HTR-8/SVneo (cell line): ENCODE measurements at places on chromosomes 13 and 19.

- DNase-seq, result peak; percentile 74
Observed at GRCh38 chr19:20661150-20661819, at the start of gene ZNF626. ZNF626 (minus strand) TSS chr19:20661571; CDS start chr19:20661446, 125 bp downstream.

DNA sequence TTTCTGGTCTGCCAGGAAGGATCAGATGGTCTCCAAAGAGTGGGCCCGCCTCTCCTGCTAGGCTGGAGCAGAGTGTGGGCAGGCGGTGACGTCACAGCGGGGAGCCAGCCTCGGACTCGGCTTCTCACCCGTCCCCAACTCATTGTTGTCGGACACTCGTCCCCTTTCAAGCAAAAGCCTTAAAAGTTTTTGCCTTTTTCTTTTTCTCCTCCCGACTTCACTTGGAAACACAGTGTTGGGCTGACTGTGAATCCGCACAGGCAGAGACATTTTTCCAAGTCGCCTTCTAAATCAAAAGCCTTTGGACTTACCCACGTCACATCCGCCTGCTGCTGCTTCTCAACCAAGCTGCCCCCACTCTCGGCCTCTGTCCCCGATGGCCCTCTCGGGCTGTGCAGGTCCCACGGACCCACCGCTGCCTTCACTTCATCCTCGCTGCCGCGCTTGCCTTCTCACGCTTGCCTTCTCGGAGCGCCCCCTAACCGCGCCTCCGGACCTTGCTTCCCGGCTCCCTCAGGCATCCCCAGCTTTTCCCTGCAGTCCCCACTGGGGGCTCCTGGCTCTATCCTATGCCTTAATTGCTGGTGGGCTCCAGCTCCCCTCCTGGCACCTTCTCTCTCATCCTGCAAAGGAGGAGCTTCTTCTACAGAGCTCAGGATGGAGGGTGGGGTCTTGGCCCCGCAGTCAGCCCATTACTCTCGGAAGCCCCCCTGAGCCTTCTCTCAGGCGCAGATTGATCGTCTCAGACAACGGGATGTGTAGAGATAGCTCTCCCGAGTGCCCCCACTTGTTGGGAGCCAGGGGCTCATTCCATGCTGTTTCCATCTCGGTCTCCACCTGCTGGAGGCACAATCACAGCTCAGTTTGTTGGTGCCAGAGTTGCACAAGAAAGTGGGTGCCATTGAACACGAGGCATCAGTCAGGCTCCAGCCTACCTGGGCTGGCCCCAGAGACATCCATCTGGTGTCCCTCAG is 3.9 kb upstream of the ZNF135 start:
- DNase-seq, result no peak

DNA sequence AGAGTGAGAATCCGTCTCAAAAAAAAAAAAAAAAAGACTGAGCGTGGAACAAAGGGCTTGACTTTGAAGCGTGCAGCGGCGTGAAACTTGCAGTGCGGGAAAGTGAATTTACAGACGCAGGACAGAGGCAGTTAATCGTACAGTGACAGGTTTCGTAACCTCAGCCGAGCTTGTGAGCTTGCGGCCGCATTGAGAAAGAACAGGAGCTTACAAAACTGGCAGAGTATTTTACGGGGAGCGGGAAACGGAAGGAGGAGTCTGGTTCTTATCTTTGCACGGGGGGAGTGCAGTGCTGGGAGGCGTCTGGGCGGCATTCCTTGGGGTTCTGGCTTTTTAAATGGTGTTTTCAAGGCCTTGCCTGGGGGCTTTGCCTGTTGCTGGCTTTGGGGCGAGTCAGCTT is 6.0 kb upstream of the BSG start:
- DNase-seq, result no peak

- DNase-seq, result no peak
Observed at GRCh38 chr13:31037874-31038500, 105.5 kb downstream of the TEX26 start.

- DNase-seq, result no peak
Observed at GRCh38 chr13:99057310-99057975, 79.6 kb upstream of the DOCK9 start.

DNA sequence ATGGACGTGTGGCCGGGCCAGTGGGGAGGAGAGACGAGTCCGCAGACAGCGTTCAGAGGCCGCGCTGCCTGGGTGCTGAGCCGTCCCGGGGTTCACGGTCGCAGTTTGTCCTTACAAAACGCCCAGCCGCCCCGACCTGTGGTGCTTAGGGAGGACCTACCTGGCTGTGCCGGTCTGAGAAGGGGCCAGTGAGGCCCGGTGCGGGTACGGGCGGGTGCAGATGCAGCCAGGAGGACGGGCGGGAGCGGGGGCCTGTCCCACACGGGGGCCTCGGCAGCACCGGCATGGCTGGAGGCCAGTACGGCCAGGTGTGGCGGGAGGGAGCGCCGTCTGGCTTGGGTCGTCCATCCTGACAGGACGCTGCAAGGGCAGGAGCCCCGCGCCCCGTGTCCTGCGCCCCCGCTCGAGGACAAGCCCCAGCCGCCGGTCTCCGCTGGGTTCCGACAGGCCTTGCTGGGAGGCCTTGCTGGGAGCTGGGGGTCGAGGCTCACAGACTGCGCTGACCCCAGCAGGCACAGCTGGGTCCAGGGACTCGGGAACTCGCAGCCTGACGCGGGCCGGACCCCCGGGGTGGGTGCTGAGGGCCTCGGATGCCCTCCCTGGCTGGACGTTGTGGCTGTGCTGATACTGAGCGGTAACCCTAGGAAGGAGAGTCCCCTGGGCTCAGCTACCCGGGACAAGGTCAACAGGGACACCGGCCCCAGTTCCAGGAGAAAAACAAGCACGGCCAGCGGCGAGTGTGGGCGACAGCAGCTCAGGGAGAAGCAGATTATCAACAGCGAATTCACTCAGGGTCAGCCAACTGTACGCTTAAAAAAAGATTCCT is 5.3 kb upstream of the PROZ start:
- no peak for DNase-seq

GRCh38 chr13:39895254-39895653 is 239.8 kb downstream of the COG6 start:
- DNase-seq, result no peak

DNA sequence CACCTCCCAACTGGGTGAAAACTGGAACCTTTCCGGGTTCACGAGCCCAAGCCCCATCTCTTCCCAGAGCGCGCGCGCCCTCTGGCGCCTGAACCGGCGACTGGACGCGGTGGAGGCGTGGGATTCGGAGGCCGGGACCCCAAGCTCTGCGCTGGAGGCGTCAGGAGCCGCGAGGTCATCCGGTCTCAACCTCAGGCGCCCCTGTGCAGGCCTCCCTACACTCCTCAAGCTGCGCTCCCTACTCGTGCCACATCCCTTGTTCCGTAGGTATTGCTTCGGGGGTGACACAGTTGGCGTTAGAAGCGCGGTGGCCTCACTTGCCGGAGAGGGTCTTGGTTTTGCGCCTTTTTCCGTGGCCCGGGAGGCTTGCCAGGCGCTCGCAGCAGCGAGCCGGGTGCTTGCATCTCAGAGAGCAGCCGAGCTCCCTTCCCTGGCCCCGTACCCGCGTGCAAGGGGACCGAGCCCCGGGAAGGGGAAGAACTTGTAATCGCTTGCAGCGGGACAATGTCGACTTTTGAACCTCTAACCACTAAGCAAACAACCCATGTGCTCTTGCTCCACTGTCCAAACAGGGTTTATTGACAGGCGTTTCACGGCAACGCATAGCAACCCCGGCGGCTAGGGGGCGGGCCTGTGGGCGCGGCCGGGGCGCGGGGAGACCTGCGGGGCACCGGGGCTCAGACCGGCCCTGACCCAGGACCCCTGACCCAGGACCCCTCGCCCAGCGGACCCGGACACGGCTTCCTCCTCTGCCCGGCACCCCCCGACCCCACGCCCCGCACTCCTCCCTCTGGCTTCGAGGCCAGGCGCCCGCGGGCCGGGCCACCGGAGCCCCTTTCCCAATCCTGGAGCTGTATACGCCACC is 8.5 kb downstream of the CDX2 start:
- no peak for DNase-seq

DNA sequence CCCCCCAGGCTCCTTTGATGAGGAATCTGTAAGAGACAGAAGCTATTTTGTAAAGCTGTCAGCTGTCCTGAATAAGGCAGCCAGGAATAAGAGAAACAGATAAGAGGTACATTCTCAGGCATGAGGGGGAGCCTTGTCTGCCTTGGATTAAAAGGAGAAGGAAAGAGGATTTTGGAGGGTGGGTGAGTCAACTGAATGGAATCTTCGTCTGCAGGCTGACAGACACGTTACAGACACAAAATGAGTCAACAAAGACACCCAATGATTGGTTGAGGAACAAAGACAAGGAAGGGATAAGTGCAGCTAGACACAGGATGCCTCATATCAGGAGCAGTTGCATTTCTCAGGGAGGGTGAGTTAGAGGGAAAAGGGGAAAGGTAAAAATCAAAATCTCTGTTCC is 162.5 kb downstream of the OLFM4 start:
- DNase-seq, result peak; percentile 5

DNA sequence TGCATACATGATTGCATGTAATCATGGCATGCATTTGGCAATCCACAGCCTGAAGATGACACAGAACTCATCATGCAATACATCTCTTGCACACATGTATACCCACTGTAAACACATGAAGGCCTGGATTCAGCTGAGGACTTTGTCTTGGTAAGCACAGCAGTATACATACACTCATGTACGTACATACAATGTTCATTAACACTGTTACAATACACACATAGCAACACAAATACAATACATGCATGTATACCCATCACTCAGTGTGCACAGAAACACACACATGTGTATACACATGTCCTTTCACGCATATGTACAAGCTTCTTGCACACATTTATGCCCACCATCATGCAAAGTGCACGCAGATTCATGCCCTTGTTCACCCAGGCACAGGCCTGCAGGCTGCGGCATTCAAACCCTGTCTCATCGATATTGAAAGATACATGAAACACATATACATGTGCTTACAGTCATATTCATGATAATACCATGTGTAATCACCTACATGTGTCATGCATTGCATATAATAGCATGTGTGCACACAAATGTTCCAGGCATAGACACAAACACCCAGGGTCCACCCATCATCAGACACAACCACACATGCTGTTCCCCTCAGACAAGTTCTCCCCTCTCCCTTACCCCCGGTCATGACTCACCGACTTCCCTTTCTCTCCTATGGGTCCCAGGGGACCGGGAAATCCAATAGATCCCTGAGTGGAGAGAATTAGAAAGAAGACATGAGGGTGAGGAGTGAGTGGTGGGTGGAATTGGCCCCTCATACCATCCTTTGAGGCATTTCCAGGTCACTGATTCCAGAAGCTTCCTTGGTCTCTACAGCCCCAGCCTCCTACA is 28.7 kb downstream of the COL5A3 start:
- DNase-seq, result no peak

DNA sequence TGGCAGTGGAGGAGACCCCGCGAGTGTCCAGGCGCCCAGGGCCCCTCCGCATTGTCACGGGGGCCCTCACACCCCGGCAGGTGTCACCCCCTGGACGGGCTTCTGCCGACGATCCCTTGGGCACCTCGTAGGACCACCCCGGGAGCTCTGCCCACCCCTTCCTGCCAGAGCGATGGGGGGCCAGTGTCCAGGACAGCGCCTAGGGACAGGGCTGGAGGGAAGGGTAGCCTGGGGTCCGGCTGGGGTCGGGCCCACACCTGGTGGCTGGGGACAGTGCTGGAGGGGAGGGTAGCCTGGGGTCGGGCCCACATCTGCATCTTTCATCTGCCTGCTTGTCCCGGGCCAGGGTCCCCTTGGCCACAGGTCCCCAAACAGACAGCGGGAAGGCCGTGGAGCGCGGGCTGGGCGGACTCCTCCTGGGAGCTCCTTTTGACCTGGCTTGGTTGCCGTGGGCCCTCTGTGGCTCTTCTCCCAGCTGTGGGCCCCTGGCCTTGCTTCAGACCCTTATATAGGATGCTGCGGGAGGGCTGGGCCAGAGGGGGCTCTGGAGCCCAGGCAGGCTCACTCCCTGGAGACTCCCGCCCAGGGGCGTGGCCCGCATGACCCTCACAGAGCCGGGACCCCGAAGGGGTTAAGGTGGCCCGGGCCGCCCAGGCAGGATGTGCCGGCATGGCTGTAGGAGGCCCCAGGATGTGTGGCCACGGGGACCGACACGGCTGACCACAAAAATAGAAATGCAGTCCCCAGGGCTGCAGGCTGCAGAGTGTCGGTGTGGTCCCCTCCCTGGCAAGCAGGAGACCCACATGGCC is 74.1 kb upstream of the MCF2L start:
- DNase-seq, result no peak

- DNase-seq, result no peak
Observed at GRCh38 chr19:33437821-33438671, 64.5 kb downstream of the CEBPG start.

GRCh38 chr13:106696719-106697118 is 128.8 kb upstream of the ARGLU1 start:
- no peak for DNase-seq

- peak; percentile 35 for DNase-seq
Observed at GRCh38 chr13:75636436-75637180, 478 bp downstream of the LMO7 start.

DNA sequence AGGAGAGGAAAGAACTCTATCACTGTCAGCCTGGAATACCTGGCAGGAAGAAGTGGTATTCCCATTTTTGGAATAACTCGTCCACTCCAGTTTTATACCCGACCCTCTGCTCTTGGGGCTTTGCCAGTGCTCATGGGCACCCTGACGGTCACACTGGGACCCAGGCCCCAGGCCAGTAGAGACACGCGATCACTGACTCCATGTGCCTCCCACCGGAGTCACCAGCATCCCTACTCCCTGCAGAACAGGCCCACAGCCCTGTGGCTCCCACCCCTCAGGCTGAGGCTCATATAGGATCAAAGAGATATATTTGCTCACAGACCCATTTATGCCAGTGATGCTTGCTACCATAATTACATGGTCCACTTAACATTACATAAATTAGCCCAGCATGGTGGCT is 3.5 kb downstream of the GRTP1 start:
- DNase-seq, result no peak

GRCh38 chr13:60887711-60888110 is 490.7 kb downstream of the TDRD3 start:
- no peak for DNase-seq

- no peak for DNase-seq
Observed at GRCh38 chr13:78121001-78121400, 202.4 kb upstream of the EDNRB start.

DNA sequence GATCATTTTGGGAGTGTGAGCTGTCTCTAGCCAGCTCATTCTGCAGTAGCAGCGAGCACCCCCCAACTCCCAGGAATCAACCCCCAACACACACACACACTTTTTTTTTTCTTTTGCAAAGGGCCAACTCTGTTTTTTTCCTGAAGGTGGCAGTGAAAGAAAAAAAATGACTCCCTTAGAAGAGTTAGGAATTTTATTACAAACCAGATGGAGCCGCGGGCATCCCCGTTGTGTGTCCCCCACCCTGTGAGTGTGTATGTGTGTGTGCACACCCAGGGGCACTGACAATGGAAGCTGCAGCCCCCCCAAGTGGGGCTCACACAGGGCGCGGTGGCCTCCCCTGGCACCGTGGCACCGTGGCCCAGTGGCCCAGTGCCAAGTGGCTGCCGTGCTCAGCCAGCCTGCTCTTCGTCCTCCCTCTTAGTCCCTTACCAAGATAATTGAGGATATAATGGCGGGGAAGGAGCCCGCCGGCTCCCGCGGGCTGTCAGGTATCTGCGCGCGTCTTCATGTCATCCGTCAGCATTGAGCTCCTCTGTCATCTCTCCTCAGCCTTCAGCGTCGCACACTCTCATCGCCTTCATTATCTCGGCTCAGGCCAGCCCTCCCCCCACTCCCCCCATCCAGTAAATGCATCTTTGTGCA is 314.1 kb downstream of the ZNF536 start:
- DNase-seq, result no peak

- no peak for DNase-seq
Observed at GRCh38 chr19:47475465-47475864, 3.8 kb upstream of the SLC8A2 start.
